ENCODE measurements at places on chromosomes 16 and 17.

- peaks cover 53% of the 10 kb centered on the region for H3K4me1 ChIP-seq
- DNase-seq: no peak
- peaks cover 13% of the 10 kb centered on the region for H3K27me3 ChIP-seq
- H3K36me3 ChIP-seq: peaks cover 6% of the 10 kb centered on the region
- peak overlapping the region; percentile 87 for H3K4me3 ChIP-seq
Observed at GRCh38 chr17:61412860-61413660, 13.4 kb downstream of the TBX2 start.

DNA sequence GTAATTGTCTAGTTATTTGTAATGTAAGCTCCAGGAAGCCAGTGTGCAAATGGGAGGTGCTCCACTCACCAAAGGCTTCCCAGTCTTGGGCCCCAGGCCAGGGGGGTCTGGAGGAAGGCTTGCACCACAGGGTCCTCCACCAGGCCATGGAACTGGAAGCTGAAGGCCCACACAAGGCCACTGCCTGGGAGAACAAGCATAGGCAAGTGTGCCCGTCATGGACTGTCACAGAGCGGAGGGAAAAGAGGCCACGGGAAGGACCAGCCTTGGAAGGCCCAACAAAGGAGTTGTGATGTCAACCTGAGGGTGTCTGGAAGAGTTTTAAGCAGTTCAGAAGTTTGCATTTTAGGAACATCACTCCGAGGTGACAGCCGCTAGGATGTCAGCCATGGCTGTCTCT, 3.0 kb upstream of the SRRM2 start:
- peaks cover 20% of the 10 kb centered on the region for H3K4me1 ChIP-seq
- H3K27ac ChIP-seq: no peak overlapping the region
- peaks cover 32% of the 10 kb centered on the region for H3K36me3 ChIP-seq
- no peak for DNase-seq
- peaks cover 3% of the 10 kb centered on the region for H3K27me3 ChIP-seq
- no peak overlapping the region for H3K4me3 ChIP-seq

GRCh38 chr16:7372095-7372494, 39.5 kb downstream of the RBFOX1 start:
- no peaks in the 10 kb centered on the region for H3K36me3 ChIP-seq
- H3K27me3 ChIP-seq: peaks cover under 1% of the 10 kb centered on the region
- H3K27ac ChIP-seq: no peak overlapping the region
- no peak overlapping the region for H3K4me3 ChIP-seq
- no peak for DNase-seq
- H3K4me1 ChIP-seq: no peaks in the 10 kb centered on the region

- peaks cover 4% of the 10 kb centered on the region for H3K27me3 ChIP-seq
- no peak overlapping the region for H3K4me3 ChIP-seq
- peak; percentile 25 for DNase-seq
- H3K27ac ChIP-seq: no peak overlapping the region
Observed at GRCh38 chr17:55285340-55286301, 20.9 kb downstream of the HLF start.

DNA sequence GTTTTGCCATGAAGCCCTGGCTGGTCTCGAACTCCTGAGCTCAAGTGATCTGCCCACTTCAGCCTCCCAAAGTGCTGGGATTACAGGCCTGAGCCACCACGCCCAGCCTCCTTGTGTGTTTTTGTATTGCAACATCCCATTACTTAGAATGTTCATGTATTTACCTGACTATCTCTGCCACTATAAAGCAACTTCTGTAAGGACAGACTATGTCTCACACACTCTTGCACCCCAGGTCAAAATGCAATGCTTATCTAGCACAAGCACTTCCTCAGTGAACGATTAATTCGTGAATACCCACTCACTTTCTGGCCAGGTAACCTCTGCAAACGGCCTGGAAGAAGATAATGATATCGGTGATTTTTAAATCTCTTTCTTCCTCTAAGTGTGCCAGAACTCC, 82.6 kb downstream of the NDEL1 start:
- H3K36me3 ChIP-seq: peaks cover 13% of the 10 kb centered on the region
- no peak for DNase-seq

GRCh38 chr17:49132699-49133364, at the start of gene B4GALNT2:
TSS of gene B4GALNT2 (plus strand) at chr17:49132769. CDS start at chr17:49132793, 24 bp downstream.
- no peak for DNase-seq
- no peak within 1 kb of the TSS for H3K27ac ChIP-seq
- H3K27me3 ChIP-seq: peaks cover 52% of the 10 kb centered on the region
- H3K4me1 ChIP-seq: peaks cover 7% of the 10 kb centered on the region

DNA sequence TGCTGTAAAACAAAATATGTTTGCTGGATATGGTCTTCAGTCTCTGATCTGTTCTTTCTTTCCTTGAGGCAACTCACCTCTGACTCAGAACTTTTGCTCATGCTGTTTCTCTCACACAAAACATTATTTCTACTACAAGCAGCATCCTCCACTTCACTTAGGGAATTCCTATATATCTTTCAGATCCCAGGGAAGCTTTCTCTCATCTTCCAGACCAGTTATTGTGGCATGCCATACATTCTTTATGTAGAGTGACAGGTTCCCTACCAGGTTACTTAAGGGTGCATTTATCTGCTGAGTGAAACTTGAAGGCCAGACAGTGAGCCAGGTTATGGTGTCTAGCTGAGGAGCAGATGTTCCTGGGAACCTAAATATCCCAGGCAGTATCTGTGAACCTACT, 1226.0 kb downstream of the CDH8 start:
- no peaks in the 10 kb centered on the region for H3K36me3 ChIP-seq
- no peaks in the 10 kb centered on the region for H3K27me3 ChIP-seq
- H3K4me1 ChIP-seq: no peaks in the 10 kb centered on the region

DNA sequence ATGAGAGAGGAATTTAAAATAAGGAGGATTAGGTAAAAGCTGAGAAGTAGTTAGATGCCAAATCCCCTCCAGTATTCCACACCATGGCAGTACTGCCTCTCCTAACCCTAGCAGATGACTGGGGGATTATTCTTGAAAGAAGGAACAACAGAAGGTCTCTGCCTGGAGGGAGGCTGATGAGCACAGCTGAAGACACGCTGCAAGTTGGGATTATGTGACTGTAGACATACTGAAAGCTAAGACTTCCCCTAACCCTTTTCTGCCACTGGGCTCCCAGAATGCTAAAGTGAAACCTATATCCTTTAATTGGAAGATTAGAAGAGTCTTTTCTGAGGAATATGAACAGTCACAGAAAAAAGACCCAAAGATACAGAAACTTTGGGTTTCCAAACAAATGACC, 27.7 kb upstream of the SLC46A1 start:
- peaks cover 25% of the 10 kb centered on the region for H3K27me3 ChIP-seq
- H3K4me1 ChIP-seq: peaks cover 6% of the 10 kb centered on the region
- no peak overlapping the region for H3K4me3 ChIP-seq

DNA sequence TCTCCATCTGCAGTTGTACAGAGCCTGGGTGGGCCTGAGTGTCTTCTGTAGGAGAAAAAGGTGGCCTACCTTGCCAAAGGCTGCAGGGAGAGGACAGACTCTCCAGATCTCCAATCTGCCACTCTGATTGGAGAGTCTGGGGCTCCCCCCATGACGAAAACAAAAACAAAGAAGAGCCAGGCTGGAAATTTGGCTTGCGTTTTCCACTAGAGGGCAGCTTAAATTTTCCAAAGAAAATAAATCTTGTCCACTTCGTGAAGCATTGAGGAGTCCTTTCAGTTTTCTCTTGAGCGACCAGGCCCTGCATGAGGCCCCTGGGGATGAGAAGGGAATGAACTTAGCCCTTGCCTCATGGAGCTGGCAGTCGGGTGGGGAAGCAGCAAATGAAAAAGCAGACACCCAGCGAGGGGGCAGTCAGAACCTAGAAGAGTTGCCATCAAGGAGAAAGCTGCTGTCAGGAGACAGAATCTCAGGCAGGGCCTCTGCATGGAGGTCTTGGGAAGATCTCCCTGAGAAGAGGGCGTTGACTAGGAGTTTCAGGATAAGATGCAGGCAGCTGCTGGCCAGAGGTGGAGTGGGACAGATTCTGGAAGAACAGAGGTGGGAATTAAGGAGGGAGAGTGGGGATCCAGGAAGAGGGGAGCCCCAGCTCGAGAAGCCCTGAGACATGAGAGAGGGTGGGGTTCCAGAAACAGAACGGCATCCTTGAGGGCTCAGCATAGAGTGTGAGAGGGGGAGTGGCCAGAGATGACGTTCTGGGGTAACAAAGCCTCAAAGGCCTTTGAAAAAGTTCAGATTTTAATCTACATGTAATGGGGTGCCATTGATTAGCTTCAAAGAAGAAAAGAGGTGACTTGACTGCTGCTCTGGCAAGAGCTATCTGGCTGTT, 8.4 kb upstream of the SHCBP1 start:
- H3K4me1 ChIP-seq: peaks cover 23% of the 10 kb centered on the region
- H3K4me3 ChIP-seq: peak overlapping the region; percentile 84
- peak; percentile 74 for DNase-seq
- H3K36me3 ChIP-seq: no peaks in the 10 kb centered on the region

GRCh38 chr16:89873972-89874689, 739 bp downstream of the TCF25 start:
- H3K4me3 ChIP-seq: peak overlapping the region; percentile 90
- DNase-seq: peak; percentile 91
- peaks cover 33% of the 10 kb centered on the region for H3K36me3 ChIP-seq

DNA sequence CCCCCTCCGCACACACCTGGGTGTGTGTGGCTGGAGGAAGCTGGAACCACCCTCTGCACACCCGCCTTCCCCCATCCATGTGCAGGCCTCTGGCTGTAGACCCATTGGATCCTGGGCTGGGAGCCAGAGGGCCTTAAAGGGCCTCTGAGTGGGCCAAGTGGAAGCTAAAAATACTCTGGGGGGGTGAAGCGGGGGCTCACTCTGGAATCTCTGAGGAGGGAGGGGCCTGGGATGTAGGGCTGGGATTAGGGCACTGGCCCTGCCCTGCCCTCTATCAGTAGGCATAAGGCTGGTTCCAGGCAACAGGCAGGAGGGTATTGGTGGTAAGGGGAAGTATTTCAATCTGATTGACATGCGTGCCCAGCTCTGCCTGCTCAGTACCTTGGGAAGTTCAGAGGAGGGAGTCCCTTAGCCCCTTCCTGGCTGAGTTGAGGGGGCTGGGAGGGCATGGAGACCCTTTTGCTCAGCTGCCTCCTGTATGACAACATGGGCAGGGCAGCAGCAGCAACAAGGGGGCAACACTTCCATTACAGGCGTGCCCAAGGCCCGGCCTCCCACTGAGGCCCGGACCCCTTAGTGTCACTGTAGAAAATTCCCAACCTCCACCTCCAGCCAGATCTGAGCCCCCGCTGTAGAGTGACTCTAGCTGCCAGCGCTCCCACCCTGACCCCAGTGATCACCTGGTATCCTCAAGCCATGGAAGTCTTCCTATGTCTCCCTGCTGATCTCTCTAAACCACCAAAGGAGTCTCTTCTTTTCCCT, 5.2 kb downstream of the ITGA3 start:
- peaks cover 90% of the 10 kb centered on the region for H3K4me1 ChIP-seq
- H3K36me3 ChIP-seq: peaks cover 42% of the 10 kb centered on the region
- H3K27me3 ChIP-seq: peaks cover 12% of the 10 kb centered on the region
- peak overlapping the region; percentile 99 for H3K27ac ChIP-seq

- no peak overlapping the region for H3K27ac ChIP-seq
- H3K4me1 ChIP-seq: peaks cover 61% of the 10 kb centered on the region
- H3K27me3 ChIP-seq: peaks cover 2% of the 10 kb centered on the region
- H3K4me3 ChIP-seq: no peak overlapping the region
Observed at GRCh38 chr16:20894388-20894787, 5.8 kb downstream of the DCUN1D3 start.

- no peak for DNase-seq
- H3K27me3 ChIP-seq: no peaks in the 10 kb centered on the region
- peak overlapping the region; percentile 83 for H3K27ac ChIP-seq
- no peaks in the 10 kb centered on the region for H3K36me3 ChIP-seq
- H3K4me1 ChIP-seq: peaks cover 18% of the 10 kb centered on the region
Observed at GRCh38 chr16:53775106-53775820, 71.3 kb downstream of the FTO start.

- DNase-seq: no peak
- peaks cover 18% of the 10 kb centered on the region for H3K4me1 ChIP-seq
- no peaks in the 10 kb centered on the region for H3K36me3 ChIP-seq
- no peak overlapping the region for H3K4me3 ChIP-seq
Observed at GRCh38 chr17:81386646-81387099, 8.6 kb upstream of the BAHCC1 start.

- DNase-seq: no peak
- peaks cover 25% of the 10 kb centered on the region for H3K4me1 ChIP-seq
- no peak overlapping the region for H3K4me3 ChIP-seq
- H3K36me3 ChIP-seq: peaks cover 34% of the 10 kb centered on the region
Observed at GRCh38 chr16:69378760-69379159, 7.0 kb downstream of the TERF2 start.

DNA sequence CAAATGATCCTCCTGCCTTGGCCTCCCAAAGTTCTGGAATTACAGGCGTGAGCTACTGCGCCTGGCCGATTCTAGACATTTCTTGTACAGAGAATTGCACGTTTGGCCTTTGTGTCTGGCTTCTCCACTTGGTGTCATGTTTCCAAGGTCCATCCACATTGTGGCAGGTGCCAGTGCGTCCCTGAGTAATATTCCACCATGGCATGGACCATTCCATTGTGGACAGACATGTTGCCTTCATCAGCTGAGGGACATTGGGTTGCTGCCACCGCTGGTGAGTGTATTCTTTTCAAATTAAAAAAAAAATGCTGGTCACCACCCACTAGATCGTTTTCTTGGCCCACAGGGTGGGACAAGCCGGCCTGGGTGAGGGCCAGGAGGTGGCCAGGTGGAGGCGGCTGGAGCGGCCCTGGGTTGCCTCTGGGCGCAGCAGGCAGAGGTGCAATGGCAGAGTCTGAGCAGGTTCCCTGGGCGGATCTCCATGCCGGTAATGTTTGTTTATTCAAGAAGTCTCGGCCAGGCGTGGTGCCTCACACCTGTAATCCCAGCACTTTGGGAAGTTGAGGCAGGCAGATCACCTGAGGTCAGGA, 274.1 kb downstream of the SEC14L1 start:
- H3K36me3 ChIP-seq: peaks cover 29% of the 10 kb centered on the region
- H3K27ac ChIP-seq: no peak overlapping the region
- H3K4me3 ChIP-seq: no peak overlapping the region
- peaks cover 19% of the 10 kb centered on the region for H3K27me3 ChIP-seq

DNA sequence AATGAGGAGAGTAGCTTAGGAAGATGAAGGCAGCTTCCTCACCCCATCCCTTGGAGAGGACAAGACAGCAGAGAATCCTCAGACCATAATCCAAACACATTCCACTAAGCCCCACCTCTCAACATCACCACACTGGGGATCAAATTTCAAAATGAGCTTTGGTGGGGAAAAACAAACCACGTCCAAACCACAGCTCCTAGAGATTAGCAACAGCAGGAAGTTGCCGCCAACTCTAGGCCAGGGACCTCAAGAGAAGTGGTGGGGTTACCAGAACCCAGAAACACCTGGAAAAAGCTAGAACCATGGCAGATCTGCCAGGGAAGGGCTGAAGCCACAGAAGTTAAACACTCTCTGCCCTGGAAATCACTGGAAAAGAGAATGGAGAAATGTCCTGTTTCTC, 571.6 kb downstream of the HS3ST4 start:
- H3K4me1 ChIP-seq: no peaks in the 10 kb centered on the region
- DNase-seq: no peak
- no peaks in the 10 kb centered on the region for H3K27me3 ChIP-seq
- no peak overlapping the region for H3K27ac ChIP-seq
- H3K36me3 ChIP-seq: peaks cover 7% of the 10 kb centered on the region

GRCh38 chr17:2089021-2089422, 34.1 kb downstream of the HIC1 start:
- H3K4me3 ChIP-seq: peak overlapping the region; percentile 89
- DNase-seq: no peak
- peaks cover 12% of the 10 kb centered on the region for H3K36me3 ChIP-seq
- H3K27me3 ChIP-seq: peaks cover 5% of the 10 kb centered on the region
- peaks cover 84% of the 10 kb centered on the region for H3K4me1 ChIP-seq
- H3K27ac ChIP-seq: peak overlapping the region; percentile 98

- no peak overlapping the region for H3K4me3 ChIP-seq
- H3K36me3 ChIP-seq: no peaks in the 10 kb centered on the region
- no peak for DNase-seq
- peaks cover 35% of the 10 kb centered on the region for H3K27me3 ChIP-seq
Observed at GRCh38 chr16:27838536-27839175, 224.9 kb downstream of the GSG1L start.

GRCh38 chr16:54093281-54093680, 193.3 kb downstream of the IRX3 start:
- H3K4me3 ChIP-seq: no peak overlapping the region
- H3K27me3 ChIP-seq: no peaks in the 10 kb centered on the region
- H3K4me1 ChIP-seq: no peaks in the 10 kb centered on the region
- DNase-seq: no peak
- H3K27ac ChIP-seq: no peak overlapping the region
